Cortex of kidney (tissue), 1 donor: ENCODE measurements at places on chromosomes 5 and 9.

DNA sequence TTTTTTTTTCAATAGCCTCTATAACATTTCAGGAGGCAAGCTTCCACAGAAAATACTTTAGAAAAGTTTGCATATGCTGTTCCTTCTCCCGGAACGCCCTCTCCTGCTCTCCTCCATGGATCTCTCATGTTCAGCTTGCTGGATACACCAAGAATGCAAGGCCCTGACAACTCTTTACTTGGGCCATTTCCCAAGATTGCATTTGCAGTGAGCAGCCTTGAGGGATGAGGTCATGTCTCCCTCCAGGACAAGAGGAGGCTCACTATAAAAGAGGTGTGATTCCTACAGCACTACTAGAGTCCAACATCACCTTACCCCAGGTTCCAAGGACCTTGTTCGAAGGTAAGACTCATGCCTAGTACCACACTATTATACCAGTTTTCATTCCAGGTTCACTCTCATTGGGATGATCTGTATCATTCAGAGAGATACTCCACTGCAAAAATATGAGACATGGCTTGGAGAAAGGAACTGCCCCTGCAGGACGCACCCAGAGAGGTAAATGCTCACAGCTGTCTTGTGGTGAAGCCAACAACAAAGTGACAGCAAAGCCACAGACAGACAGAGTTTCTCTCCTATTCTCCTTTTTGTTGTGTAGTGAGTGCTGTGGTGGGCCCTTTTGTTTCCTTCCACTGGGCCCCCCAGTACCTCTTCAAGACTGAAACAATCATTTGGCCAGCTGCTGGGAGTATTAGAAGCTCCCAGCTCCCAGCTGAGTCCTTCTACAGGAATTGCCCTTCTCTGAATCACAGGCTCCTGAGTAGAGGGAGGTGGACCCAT, 151.7 kb upstream of the ZNF366 start:
- no peak for DNase-seq

- no peak for DNase-seq
These were observed 15.3 kb upstream of the AJM1 start for GRCh38 chr9:136826703-136827582.

- DNase-seq, result no peak
These were observed 78.0 kb downstream of the GABRA1 start for GRCh38 chr5:161925960-161926359.

- DNase-seq, result no peak
These were observed 161.7 kb upstream of the LHFPL2 start for GRCh38 chr5:78810098-78810920.

- no peak for DNase-seq
These were observed 76.2 kb upstream of the ALDH1B1 start for GRCh38 chr9:38316166-38316780.

GRCh38 chr5:55877655-55878054, 26.5 kb downstream of the IL31RA start:
- no peak for DNase-seq

DNA sequence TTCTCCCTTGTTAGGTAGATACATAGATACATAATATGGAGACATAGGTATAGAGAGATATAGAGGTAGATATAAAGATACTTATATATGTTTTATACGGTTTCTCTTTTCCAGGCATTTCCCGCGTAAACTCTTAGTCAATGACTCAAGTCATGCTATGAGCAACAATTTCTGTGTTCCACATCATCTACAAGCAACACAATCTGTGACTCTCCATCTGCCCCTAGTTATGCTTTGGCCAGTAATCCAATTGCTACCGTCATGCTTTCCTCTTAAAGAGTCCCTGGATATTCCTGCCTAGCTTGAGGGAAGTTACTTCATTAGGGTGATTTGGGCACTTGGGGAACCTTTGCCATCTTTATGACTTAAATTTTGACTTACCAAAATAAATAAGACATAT, 129.0 kb upstream of the ADAMTS16 start:
- DNase-seq, result no peak

GRCh38 chr9:81565144-81565543, 124.2 kb downstream of the TLE1 start:
- DNase-seq, result no peak

DNA sequence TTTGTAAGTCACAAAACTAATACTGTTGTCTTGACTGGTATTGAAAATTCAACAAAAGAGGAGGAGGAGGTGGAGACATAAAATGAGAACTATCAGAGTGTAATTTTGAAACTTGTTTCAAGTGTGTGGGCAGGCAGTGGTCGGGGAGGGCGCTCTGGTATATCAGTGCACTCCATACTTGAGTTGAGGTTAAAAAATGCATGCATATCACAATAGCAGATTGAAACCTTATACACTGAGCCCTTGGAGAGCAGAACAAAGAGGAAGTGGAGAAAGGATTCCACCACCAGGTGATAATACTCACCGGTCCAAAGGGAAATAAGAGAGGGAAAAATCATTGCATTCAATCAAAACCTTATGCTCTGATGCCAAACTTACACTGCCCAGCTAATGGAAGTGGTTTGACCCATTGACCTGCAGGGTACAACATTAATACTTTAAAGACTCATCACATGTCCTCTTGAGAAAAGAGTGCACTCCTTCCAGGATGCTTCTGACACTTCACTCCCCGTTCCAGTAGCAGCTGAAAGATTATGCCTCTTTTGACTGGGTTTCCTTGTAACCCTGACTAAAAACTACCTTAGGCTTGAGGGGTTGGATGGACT, 79.5 kb upstream of the FAM169A start:
- DNase-seq, result no peak

DNA sequence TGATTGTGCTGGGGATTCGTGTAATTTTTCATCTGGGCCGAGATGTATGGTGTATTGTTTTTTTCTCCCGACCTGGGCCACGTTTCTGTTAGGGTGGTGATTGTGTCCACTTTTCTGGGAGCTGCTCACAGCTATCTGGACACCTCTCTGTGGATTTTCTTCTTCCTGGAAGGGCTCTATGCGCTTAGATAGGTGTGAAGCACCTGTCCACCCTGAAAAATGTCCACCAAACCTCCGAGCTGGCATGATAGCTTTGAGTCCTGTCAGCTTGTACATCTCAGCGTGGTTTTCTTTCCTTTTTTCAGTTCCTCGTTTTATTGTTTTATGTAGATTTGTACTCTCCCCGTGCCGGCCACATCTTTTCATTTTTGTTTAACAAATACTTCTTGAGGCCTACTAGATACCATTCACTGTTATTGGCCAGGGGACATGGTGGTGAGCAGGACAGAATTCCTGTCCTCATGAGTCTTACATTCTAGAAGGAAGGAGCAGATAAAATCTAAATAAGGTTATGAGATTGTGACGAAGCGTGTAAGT, 1.1 kb downstream of the UGCG start:
- no peak for DNase-seq

- DNase-seq, result no peak
These were observed 22.7 kb upstream of the SSBP2 start for GRCh38 chr5:81773574-81773973.

DNA sequence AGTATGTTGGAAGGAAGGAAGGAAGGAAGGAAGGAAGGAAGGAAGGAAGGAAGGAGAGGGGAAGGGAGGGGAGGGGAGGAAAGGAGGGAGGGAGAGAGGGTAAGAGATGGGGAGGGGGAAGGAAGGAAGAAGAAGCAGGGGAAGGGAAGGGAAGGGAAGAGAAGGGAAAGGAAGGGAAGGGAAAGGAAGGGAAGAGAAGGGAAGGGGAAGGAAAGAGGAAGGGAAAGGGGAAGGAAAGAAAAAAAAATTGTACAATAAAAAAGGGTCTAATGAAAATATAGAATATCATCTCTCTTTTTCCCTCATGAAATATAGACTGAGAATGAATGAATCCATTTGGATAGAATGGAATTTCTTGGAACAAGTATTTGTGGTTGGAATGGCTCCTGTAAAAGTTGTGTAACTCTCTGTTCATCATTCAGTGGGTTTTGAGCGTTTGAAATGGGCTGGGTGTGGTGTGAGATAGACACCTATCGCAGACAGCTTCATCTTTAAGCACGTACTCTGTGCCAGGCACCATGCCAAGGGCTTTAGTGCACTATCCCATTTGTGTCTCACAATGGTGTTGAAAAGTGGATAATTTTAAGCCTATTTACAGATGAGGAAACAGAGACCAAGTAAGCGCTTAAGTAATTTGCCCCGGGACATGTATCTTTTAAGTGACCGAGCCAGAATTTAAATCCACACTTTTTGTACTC, 11.6 kb upstream of the PAPPA start:
- DNase-seq, result no peak

DNA sequence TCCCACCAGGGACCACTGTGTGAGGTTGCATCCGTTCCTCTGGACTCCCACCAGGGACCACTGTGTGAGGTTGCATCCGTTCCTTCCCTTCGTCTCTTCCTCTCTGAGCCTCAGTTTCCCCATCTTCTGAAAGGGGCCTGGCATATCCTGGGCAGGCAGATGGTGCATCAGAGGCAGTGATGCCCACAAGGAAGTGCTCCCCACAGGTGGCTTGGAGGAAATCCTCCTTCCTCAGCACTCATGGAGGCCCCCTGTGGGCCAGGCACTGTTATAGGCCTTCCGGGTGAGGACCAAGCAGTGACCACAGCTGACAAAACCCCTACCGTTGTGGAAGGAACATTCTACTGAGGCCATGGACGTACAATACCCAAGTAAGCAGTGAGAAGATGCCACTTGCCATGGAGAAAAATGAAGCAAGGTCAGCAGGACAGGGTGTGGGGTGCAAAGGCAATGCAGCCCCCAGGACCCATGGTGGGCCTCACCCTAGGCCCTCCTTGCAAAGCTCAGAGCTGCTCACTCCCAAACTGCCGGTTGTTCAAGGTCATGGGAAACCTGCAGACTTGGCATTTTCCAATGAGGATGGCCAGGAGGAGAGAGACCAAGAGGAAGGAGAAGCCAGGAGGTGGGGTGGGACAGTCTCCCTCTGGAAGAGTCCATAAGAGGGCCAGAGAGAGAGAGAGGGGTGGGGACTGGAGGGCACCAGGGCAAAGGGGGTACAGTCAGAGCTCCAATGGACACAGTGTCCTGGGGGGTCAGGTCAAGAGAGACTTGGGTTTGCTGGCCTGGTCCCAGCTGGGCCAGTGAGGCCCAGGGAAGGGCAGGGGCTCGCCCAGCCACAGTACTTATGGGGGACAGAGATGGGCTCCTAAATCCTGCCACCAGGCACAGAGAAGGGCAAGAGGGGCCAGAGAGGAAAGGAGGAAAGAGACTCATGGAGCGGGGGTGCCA, 51.1 kb downstream of the C9orf50 start:
- no peak for DNase-seq

GRCh38 chr5:93092349-93093105, 488.5 kb downstream of the NR2F1-AS1 start:
- DNase-seq, result no peak

DNA sequence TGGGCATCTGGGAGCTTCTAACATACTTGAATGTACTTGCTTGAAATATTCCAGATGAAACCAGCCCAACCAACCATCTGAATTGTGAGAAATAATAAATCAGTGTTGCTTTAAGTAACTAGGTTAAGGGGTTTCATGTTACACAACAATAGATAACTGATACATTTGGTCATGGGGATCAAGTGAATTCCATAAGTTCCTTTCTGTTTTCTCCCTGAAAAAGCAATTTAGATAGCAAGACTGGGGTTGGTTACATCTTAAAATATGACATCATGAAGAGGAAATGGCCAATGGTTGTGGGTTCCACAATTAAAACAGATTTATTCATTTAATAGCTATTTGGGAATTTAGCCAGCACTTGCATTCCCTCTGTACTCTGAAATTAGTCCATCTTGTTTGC, 559.7 kb downstream of the TLR4 start:
- no peak for DNase-seq

GRCh38 chr5:177437623-177438022, 9.0 kb upstream of the PRR7 start:
- no peak for DNase-seq

DNA sequence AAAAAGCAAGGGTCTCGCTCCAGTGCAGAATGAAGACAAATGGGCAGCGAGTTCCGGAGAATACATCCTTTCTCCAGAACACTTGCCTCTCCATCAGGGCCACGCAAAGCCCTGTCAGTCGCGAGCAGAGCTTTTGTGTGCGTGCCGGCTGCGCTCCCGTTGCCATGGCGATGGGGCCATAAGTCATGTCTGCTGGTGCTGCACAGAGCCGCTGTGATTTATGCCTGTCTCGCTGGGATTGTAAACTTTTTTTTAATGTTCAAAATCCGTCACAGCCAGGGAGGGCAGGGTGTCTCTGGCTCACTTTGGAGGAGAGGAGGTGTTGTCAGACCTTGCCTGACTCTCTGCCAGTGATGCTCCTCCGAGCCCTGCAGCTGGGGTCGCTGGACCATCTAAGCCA, 272.7 kb downstream of the TRIM32 start:
- no peak for DNase-seq

GRCh38 chr9:137311986-137312851, 10.1 kb upstream of the NRARP start:
- DNase-seq, result no peak

DNA sequence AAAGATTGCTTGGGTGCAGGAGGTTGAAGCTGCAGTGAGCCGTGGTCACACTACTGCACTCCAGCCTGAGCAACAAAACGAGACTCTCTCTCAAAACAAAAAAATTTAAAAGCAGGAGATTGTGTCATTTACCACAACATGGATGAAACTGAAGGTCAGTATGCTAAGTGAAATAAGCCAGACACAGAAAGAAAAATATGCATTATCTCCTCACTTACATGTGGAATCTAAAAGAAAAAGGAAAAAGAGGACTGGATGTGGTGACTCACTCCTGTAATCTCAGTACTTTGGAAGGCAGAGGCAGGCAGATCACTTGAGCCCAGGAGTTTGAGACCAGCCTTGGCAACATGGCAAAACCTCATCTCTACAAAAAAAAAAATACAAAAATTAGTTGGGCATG, 146.8 kb upstream of the DAPK1 start:
- no peak for DNase-seq

DNA sequence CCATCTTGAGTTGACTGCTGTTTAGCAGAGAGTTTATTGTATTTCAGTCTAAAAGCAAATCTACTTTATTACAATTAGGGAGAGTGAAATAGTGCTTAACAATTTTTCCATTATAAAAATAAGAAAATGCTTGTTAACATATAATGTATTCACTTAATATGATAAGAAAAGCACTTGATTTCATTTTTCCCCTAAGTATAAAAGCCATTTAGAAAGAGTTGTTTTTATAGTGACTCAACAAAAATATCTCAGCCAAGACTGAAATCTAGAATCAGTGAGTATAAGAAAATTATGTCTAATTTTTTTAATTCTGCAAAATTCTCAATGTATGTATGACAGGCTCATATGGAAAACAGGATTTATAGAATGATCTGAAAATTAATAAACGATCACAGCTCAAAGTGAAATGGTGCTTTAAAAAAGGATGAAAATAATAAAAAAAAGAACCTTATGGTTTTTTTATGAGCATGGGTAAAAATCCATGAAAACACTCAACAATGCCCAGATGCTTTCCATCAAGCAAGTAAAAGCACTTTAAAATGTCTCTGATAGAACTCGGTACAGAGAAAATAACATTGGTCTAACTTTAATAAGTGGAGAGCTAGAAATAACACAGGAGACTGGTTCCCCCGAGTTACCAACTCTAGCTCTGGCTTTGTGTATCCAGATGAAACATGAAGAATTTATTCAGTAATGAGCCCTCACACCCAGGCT, 1057.8 kb upstream of the WWC1 start:
- DNase-seq, result no peak
